ENCODE measurements at places on chromosomes 11 and 22. TPM values are rescaled to one million over a fixed set of nuclear protein-coding genes. Genes with fewer than 3 reads are reported as not detected.

DNA sequence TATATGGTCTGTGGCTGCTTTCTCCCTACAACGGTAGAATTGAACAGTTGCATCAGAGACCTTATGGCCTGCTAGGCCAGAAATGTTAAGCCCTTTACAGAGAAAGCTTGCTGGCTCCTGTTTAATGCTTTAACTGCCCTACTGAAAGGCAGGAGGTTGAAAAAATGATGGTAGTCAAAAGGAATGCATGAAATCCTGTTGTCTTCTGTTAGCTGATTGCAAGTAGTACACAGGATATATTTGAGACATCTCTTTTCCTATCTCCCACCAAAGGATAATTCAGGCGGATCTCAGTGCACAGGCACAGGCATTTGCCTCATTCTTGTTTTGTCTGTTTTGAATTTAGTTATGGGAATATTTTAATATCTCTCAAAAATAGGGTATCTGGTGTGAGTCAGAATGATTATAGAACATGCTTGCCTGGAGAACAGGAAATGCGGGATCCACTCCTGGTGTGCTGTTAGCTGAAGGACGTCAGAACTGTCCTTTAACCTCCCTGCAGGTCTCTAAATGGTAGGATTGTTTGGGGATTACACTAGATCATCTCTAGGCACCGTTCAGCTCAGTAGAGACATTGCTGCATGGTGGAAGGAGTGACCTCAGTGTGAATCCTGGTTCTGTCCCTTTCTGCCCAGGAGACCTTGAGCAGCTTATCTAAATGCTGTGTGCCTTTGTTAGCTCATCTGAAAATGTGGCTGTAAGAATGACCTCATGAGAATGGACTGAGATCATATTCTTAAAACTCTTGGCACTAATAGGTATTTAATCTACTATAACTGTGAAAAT lies 49.5 kb downstream of the PACS1 start:
- no peak for DNase-seq

GRCh38 chr22:49755631-49756001 lies 72.1 kb downstream of the BRD1 start:
- no peak for DNase-seq

The PRAME gene
- total RNA-seq: 4.9 TPM

The NCAPH2 gene
- total RNA-seq: 24.6 TPM

- DNase-seq: no peak
These were observed 185.4 kb downstream of the DBX1 start for GRCh38 chr11:19974886-19975285.

- DNase-seq: no peak
These were observed 8.9 kb upstream of the SAMM50 start for GRCh38 chr22:43946384-43946667.

The ARCN1 gene
- total RNA-seq: 29.6 TPM

- DNase-seq: no peak
These were observed 12.5 kb upstream of the APOL5 start for GRCh38 chr22:35705141-35705540.

The CAVIN3 gene
- total RNA-seq: not detected

The APOBEC3A gene
- total RNA-seq: not detected

DNA sequence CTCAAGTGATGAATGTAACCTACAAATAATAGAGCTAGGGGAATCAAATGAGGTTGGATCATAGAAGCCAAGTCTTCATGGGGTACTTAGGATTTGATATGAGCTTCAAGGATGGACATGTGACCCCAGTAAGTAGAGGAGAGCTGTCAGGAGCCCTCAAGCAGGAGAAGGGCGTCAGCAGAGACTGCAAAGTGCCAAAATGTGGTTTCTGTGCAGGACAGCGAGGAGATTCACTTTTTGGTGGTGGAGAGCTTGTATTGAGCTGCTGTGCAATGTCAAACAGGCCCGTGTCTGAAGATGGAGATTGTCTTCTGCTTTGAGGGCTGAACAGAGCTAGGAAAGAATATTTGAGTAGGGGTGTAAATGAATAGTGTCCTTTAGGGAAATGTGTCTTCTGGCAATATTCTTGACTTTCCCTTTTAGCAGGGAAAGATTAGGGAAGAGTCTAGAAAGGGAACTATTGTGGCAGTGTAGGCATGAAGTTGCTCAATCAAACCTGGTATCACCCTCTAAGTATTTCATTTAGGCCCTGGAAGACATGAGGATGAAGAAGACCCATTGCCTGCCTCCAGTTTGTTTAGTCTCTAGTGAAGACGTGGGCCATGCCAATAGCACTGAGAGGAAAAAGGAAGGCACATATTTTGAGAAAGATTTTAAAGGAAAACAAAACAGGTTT lies 31.2 kb upstream of the SORL1-AS1 start:
- DNase-seq: no peak

DNA sequence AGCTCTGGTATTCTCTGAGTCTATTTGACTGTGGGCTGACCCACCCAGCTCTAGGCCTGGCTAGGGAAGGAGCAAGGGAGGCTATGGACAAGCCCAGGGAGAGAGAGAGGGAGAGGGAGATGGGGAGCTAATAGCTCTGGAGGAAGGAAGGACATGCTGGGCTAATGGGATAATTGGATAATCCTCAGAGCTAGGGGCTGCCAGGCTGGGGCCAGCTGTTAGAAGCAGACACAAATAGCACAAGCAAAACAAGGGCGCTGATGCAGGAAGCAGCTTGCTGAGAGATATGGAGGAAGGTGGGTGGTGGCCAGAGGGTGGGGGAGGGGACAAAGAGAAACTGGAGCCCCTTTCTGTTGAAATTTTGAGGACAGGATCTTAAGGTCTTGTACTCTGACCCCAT lies 23.2 kb downstream of the ADORA2A start:
- DNase-seq: no peak

GRCh38 chr11:75598264-75598663 lies 36.2 kb downstream of the SERPINH1 start:
- DNase-seq: no peak

GRCh38 chr11:102591160-102591718 lies 33.9 kb downstream of the MMP20 start:
- no peak for DNase-seq

The APOBEC3G gene
- total RNA-seq: 6.5 TPM

- peak; percentile 96 for DNase-seq
These were observed at the start of the genes SDHD and TIMM8B for GRCh38 chr11:112086422-112087191. Gene SDHD, plus strand, starts transcription at chr11:112086873. Its CDS starts 35 bp downstream, at chr11:112086908. Gene TIMM8B, minus strand, starts transcription at chr11:112086756. Its CDS starts 33 bp downstream, at chr11:112086723.

DNA sequence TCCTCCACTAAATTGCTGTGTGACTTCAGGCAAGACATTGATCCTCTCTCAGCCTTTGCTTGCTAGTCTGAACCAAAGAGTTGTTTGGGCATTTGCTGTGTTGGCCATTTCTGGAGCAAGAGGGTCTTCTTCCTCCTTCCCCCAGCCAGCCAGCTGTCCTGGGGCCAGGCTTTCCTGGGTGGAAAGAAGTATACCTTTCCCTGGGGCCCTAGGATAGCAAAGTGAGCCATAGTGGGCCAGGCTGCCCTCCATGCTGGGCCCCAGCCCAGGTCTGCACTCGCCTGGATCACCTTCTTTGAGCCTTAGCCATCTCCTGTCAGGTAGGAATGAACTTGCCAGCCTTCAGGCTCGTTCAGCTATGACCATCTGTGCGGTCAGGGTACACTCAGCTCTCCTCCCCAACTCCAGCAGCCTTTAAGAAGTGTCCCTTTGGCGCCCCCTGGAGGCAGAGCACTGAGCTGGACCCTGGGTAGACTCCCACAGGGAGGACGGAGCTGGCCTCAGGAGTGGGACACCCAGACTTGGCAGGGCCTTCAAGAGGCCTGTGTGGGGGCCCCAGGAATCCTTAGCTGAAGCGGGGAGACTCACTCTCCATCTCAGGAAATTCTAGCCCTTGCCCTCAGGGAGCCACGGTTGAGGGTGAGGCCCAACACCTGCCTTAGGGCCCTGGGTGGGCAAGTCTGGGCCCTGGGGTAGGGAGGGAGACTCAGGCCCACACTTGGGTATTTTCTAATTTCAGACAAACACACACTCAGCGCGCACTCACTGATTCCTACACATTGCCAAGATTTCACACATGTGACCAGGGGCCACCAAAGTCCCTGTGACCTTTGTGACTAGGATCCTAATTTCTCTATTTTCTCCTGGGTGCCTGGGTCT lies 35.6 kb upstream of the TPBGL start:
- DNase-seq: peak; percentile 92

GRCh38 chr11:65541093-65541982 lies 16.5 kb downstream of the SCYL1 start:
- no peak for DNase-seq

The KRTAP5-3 gene
- total RNA-seq: not detected

DNA sequence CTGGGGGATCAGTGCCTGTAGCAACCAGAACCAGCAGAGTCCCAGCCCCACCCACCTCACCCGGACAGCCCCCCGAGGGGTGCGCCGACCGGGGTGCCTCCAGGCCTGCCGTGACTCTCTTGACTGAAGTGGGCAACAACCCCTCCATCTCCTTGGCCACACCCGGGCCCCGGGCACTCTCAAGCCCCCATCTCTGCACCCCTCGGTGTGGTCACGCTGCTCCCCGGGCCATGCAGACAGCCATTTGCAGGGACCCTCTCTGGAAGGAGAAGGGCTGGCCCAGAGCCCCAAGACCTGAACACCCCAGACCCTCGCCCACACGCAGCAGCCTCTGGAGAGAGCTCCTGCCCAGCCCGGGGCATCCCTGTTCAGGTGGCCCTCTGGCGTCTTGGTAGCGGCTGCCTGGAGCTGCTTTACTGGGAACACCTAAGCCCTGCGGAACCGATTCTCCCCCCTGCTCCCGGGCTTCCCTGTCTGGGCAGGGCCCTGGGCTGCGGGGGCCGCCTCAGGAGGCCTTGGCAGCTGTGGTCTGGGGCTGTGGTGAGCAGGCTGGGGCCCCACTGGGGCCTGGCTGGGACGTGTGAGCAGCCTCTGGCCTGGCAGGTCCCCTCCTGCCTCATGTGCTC lies 84.9 kb downstream of the WNT7B start:
- no peak for DNase-seq

GRCh38 chr11:9951807-9952206 lies 287.9 kb downstream of the SWAP70 start:
- no peak for DNase-seq
